ENCODE measurements at places on chromosomes 12 and 14. TPM values are rescaled to one million over a fixed set of nuclear protein-coding genes. Genes with fewer than 3 reads are reported as not detected.

DNA sequence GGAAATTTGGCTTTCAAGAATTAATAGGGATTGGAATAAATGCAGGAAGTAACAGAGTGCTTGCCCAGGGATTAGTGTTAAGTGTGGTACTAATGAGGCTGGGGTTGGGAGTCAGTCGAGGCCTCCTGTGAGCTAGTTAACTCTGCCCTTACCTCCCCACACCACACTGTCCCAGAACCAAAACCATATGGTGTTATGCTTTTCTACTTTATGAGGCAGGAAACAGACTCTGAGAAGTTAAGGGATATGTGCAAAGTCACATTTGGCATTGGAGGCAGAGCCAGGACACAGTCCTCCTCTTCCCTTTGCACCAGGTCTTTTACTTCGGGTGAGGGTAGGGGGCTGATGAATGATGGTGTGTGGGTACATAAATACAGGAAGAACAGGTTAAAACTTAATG lies 41.9 kb downstream of the PELI2 start:
- no peaks in the 10 kb centered on the region for H3K27me3 ChIP-seq
- peaks cover 20% of the 10 kb centered on the region for H3K36me3 ChIP-seq
- peaks cover 11% of the 10 kb centered on the region for H3K4me1 ChIP-seq
- peak overlapping the region; percentile 8 for H3K27ac ChIP-seq
- no peak overlapping the region for H3K4me3 ChIP-seq

DNA sequence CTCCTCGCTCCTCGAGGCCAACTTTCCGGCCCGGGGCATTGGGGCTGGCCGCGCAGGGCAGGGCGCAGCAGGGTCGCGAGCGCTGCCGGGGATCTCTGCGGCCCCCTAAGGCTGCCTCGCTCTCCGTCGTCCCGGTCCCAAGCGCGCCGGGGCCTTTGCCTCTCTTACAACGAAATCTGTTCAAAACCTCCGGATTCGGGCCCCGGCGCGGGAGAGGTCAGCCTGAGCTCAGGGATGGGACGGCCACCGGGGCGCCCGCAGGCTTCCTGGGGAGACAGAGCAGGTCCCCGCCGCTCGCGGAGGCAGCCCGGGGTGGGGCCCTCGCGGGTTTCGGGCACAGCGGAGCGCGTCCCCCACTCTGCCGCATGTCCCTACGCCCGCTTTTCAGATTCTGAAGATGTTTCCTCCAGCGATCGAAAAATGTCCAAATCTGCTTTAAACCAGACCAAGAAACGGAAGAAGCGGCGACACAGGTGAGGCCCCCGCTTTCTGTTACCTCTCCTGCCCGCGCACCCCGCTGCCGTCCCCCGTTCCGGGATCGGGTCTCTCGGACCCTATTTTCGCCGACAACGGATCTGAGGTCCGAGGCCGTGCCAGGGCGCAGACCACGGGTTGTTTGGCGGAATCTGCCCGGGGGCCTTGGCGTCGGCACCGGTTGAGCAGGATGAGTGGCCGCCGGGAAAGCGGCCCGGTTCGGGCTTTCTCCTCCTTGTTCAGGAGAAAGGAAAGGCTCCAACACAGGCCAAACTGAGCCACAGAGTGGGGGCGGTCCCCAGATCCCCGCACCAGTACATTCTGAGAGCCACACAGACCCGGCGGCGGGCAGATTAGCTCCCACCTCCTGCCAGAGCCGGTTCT lies 1.8 kb downstream of the VSX2 start:
- DNase-seq: peak; percentile 45
- no peaks in the 10 kb centered on the region for H3K36me3 ChIP-seq
- H3K4me3 ChIP-seq: peak overlapping the region; percentile 66
- no peak overlapping the region for H3K27ac ChIP-seq
- H3K27me3 ChIP-seq: peaks cover 96% of the 10 kb centered on the region

GRCh38 chr12:111438481-111438880 lies 32.8 kb downstream of the SH2B3 start:
- H3K4me3 ChIP-seq: no peak overlapping the region
- DNase-seq: no peak
- peaks cover 46% of the 10 kb centered on the region for H3K4me1 ChIP-seq
- peaks cover 3% of the 10 kb centered on the region for H3K36me3 ChIP-seq
- peak overlapping the region; percentile 94 for H3K27ac ChIP-seq

VASH1 gene
- total RNA-seq: 10.9 TPM

DNA sequence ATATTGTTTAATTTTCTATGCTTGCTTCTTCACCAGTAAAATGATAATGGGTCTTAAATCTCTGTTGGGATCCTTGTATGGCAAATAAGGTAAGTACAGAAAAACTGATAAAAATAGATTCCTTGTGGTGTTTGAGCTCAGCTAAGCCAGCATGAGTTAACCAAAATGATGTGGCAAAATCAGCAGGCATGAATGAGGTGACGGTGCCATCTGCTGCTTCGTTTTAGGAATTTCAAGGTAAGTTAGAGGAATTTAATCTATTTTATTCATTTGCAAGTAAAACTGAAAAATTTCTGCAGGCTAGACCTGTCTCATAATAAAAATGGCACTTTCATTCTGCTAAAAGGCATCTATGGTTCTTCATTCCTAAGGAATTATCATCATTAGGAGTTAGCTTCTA lies 10.0 kb upstream of the CLEC7A start:
- peaks cover 5% of the 10 kb centered on the region for H3K4me1 ChIP-seq
- no peaks in the 10 kb centered on the region for H3K36me3 ChIP-seq
- no peak overlapping the region for H3K4me3 ChIP-seq
- peak; percentile 42 for DNase-seq
- no peak overlapping the region for H3K27ac ChIP-seq
- H3K27me3 ChIP-seq: no peaks in the 10 kb centered on the region

HEATR5A gene
- 29.6 TPM for total RNA-seq

MARCHF9 gene
- total RNA-seq: 6.2 TPM

Measured in WTC11 (cell line).